NCI-H1436 treated with DMSO at 0.1 percent for 48 hours (cell line): ENCODE measurements at places on chromosomes 1 and 21.

- no peak for DNase-seq
Observed at GRCh38 chr1:227793079-227793947, 22.2 kb upstream of the PRSS38 start.

DNA sequence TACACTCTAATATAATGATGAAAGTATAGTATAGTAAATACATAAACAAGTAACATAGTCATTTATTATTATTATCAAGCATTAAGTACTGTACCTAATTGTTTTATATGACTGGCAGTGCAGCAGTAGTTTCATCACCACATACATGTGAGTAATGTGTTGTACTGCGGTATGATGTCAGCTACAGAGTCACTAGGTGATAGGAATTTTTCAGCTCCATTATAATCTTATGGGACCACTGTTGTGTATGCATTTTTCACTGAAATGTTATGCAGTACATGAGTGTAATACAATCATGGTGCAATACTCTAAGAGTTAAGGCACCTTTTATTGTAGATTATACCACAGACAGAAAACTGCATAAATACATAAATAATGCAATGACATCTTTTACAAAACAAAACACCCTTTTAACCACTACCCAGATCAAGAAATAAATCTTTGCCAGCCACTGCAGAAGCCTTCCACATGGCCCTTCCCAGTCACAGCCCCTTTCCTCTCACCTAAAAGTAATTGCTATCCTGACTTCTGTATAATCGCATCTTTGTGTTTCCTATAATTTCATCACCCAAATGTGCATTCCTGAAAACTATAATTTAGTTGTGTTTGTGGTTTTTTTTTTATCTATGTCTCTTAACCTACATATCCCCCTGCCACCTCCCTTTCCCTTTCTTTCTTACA lies 16.3 kb downstream of the ABCD3 start:
- no peak for DNase-seq

- DNase-seq = no peak
Observed at GRCh38 chr1:1208713-1209433, 2.5 kb upstream of the TNFRSF18 start.

DNA sequence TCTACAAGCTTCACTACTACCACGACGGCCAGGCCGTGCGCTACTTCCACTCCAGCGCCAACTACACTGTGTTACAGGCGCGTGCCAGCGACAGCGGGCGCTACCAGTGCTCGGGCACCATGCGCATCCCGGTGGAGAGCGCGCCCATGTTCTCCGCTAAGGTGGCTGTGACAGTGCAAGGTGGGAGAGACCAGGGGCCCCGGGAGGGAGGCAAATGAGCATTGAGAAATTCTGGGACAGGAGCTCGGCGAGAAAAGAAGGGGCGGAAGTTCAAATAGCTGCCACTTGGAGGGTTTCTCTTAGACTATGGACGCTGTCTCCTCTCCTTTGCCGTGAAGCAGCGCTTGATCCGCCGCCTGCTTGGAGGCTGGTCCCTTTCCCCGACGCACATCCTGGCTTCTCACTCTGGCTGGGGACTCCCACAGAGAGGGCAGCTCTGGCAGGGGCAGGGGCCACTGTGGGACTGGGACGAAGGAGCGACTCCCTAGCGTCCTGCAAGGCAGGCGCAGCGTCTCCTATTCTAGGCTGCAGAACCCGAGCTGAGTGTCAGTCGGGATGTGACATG lies 4.6 kb downstream of the FCRLB start:
- no peak for DNase-seq

DNA sequence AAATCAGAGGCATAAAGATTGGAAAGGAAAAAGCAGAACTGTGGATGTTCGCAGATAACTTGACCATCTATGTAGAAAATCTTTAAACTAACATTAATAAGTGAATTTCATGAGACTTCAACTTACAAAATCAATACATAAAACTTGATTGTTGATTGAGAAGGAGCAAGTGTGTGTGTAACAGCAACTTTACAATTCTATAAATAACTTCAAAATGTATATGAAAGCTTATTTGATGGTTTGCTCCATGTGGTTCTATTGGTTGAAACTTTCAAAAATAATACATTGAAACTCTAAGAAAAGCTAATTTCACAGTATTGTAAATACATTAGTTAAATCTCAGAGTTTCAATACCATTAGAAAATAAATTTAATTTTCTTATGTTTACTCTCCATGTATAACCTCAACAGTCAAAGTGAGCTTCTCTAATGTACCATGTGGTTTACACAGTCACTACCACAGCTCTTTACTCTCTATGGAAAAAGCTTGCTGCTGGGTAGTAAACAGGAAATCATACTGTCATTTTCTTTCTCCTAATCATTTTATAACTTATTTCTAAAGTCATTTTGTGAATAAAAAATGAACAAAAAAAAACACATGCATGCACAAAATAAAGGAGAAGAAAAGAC lies 12.0 kb downstream of the AKT3 start:
- no peak for DNase-seq

DNA sequence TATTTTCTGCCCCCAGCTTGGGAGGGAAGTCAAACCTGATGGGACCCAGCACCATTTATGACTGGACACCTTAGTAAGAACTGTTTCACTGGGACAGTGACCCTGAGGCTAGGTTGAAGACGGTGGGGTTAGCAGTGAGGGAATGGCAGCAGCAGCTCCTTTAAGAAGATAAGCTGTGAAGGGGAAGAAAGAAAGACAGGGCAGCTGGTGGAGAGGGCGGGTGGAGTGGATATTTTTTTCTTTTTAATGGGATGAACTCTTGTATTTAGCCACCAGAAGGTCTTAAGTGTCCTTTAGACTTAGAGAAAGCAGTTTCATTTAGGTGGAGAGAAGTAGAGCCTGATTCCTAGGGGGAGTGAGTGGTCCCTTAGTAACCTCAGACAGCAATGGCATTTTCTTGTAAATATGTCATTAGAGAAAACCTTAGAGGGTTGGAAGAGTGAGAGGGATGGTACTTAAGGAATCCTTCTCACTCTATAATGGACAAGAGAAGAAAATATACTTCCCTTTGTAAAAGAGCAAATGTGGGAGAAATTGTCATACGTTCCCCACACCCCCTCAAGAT lies 187.5 kb downstream of the HHAT start:
- no peak for DNase-seq

GRCh38 chr1:217274416-217274815 lies 356.5 kb downstream of the GPATCH2 start:
- DNase-seq = no peak

GRCh38 chr1:22780696-22781095 lies 70.1 kb downstream of the EPHB2 start:
- no peak for DNase-seq

DNA sequence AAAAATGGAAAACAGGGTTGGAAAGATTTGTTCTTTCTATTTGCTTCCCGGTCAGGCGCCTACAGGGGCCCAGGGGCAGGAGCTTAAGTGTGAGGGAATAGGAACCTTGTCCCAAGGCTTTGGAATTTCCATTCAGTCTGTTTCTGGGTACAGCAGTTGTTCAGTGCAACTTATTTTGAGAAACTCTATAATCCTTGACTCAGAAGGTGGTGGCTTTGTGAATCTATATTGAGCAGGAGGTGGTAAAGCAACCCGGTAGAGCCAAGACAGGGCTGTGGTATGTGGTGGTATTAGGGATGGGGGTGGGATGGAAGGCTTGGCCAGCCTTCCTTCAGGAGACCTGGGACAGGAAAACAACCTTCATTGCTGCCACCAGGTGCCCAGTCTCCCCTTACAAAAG lies 20.0 kb downstream of the GJA5 start:
- DNase-seq = no peak

DNA sequence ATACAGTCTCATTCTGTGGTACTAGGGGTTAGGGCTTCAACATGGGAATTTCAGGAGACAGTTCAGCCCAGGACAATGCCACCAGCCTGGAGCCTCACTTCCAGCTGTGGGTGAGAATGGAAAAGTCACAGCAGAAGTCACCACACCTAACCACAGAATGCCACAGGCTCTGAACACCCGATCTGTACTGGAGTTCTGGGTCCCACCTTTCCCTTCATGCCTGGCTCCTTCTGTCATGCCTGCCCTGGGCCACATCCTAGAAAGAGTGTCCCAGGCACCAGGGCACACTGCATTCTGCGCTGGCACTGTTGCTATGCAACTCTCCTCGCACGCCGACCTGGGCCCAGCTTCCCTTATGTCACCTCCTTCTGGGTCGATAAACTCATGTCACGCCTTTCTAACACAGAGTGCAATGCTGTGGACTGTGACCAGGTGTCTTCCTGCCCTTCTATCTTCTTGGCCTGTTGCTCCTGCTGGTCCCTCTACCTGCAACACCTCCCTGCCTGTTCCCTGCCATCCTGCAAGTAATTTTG lies 21.2 kb downstream of the RCSD1 start:
- DNase-seq = no peak

DNA sequence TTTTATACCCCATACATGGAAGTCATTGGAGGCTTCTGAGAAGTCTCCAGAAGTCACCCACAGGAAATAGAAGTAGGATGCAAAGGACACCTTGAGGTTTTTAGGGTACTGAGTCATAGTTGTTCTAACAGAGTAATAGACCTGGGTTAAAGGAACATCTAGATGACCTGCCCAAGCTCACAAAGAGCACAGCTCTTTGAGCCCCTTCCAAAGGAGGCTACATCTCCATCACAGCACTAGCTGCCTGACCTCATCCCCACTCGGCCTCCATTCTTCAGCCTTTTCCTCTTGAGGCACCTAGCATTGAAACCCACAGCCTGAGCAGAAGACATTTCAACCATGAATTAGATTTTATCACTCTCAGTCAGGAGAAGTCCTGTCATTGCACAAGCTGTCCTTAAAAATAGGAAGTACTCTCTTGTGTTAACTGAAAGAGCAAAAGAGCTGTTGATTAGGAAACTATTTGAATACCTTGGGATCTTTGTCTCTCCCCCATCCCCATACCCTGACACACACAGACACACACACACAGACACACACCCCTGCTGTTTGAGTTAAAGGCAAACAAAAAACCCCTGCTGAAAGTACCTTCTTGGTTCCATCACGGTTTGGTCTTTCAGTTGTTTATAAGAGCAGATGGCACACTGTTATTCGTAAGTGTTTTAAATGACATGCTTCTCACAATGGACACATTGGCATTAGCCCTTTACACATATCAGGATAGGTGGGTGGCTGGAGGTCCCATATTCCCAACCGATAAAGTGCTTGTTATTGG lies 22.2 kb downstream of the MKNK1 start:
- DNase-seq = no peak

GRCh38 chr1:90007979-90008404 lies 13.1 kb downstream of the ZNF326 start:
- DNase-seq = no peak

DNA sequence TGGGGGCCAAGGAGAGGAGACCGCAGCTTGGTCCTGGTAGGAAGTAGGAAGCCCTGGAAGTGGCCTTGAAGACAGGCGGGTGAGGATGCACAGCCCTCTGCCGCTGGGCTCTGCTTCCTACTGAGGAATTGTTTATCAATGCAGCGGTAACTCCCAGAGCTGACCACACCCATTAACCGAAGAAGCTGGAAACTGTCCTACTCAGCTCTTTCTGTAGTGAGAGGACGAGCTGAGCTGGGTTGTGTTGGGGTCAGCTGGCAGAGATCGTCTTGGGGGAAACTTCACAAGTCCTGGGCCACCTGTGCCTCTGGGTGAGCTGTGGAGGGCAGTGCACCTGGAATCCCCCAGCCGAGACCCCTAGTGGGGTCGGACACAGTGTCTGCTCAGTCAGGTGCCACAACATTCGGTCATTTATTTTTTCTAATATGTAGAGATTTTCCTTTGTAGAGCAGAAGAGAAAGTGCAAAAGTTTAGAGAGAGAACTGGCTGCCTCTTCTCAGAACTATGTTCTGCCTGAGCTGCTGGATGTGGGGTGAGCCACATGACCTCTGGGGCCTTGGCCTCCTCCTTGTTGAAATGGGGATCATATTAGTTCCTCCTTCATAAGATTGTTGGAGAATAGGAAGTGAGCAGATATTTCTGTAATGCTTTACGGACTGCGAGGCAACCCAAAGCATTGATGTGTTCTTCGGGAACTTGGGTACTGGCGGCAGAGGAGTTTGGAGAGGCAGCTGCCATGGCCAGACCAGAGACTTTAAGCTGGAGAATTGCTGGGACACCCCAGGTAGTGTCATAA lies 3.6 kb downstream of the NECAP2 start:
- no peak for DNase-seq

DNA sequence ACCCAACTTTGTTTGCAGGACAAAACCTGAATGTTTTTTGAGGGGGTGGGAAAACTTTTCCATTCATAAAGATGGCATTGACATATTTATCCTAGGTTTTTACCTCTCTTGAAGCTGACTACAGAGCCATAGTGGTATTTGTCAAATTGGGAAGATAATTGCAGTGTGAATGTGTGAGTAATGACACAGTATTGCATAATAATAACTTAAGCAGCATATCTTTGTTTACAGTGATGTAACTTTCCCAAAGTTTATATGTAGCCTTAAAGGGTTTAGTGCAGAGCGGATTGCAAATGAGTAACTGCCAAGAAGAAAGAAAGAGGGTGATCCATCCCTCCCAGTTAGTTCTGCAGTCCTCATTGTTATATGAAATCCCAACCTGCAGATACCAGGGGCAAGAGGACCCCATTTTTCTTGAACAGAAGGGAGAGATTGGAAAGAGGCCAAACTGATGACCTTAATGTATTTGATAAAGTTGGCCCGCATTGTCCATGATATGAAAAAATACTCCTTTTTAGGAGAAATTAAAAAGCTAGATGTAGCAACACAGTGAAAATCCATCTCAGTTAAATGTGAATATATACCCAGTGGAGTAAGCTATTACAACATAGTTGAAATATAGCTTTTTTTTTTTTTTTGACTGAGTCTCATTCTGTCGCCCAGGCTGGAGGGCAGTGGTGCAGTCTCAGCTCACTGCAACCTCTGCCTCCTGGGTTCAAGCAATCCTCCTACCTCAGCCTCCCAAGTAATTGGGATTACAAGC lies 23.7 kb upstream of the NFIA start:
- DNase-seq = no peak

GRCh38 chr1:9544926-9545325 lies 5.7 kb downstream of the SLC25A33 start:
- no peak for DNase-seq

GRCh38 chr21:36471254-36471723 lies 8.6 kb downstream of the CLDN14 start:
- DNase-seq = no peak

GRCh38 chr21:32457360-32457840 lies 44.9 kb downstream of the EVA1C start:
- DNase-seq = no peak

DNA sequence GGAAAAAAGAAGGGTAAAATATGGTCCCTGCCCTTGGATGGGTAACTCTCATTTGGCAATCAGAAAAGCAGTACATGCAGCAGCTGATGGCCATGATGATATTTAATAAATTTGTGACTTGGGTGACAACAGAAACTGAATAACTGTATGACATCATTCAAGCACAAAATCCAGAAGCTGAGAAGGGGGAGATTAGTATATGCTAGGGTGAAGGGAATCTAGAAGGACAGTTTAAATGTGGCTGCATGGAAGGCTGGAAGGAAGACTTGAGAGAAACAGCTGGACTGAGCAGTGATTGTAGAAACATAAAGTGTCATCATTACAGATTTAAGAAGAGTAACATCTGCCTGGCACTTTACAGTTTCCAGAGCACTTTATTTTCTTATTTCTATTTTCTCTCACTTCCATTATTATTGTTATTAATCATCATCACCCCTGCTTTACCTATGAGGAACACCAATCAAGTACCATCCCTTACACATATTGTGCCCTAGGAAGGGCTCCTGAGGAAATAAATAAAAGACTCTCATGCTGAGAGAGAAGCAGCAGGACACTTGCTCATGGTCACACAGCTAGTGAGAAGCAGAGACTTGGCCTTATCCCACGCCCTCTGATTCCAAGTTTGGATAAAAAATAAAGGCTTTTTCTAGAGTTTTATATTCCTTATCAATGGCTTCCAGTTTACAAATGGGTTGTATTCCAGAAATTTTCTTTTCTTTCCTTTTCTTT lies 207.2 kb downstream of the PBX1 start:
- DNase-seq = no peak
